ENCODE measurements at places on chromosomes 13 and 19. TPM values are rescaled to one million over a fixed set of nuclear protein-coding genes. Genes with fewer than 3 reads are reported as not detected.

Gene RUBCNL
- 0.08 TPM for total RNA-seq

Gene VAV1
- total RNA-seq: 6.1 TPM

Gene ZNF443
- total RNA-seq: 0.95 TPM

Gene CEACAM16
- total RNA-seq: 0.19 TPM

Gene LGI4
- total RNA-seq: not detected

Gene ZNF577
- total RNA-seq: not detected

Gene CPB2
- not detected for total RNA-seq

Gene MED25
- 71.5 TPM for total RNA-seq

Gene ATP4A
- not detected for total RNA-seq

Gene TRPM4
- total RNA-seq: 5.5 TPM

Gene DHDH
- 1.5 TPM for total RNA-seq

Gene CYP4F12
- total RNA-seq: 2.3 TPM

Gene PSG1
- total RNA-seq: 0.22 TPM

Gene WASF3
- 0.05 TPM for total RNA-seq

Gene CXCL17
- not detected for total RNA-seq

Gene CGB1
- total RNA-seq: not detected

Gene SPATA13
- total RNA-seq: 5.7 TPM

Gene ITGBL1
- 1.2 TPM for total RNA-seq

Gene PLD3
- 258 TPM for total RNA-seq

Gene CACNG7
- total RNA-seq: 9.4 TPM

Gene FFAR1
- total RNA-seq: not detected

Gene ICAM5
- total RNA-seq: 0.82 TPM

Gene ZNF8
- total RNA-seq: 0.93 TPM

Gene SUPT5H
- total RNA-seq: 214 TPM

Gene TNNT1
- total RNA-seq: 96.6 TPM

Gene PRTN3
- not detected for total RNA-seq

Gene ZNF540
- not detected for total RNA-seq

Gene ZNF17
- 5.5 TPM for total RNA-seq

Gene MEF2B
- total RNA-seq: 0.66 TPM

Gene ZNF793
- total RNA-seq: 0.16 TPM

Gene LRFN3
- total RNA-seq: 24.1 TPM

Gene TMPRSS9
- total RNA-seq: not detected

Gene ZNF844
- total RNA-seq: not detected

Gene ZNF726
- 0.44 TPM for total RNA-seq

Gene PSG7
- total RNA-seq: not detected
